Dorsolateral prefrontal cortex (tissue), 122 donors: ENCODE measurements at places on chromosomes 3 and 15.

DNA sequence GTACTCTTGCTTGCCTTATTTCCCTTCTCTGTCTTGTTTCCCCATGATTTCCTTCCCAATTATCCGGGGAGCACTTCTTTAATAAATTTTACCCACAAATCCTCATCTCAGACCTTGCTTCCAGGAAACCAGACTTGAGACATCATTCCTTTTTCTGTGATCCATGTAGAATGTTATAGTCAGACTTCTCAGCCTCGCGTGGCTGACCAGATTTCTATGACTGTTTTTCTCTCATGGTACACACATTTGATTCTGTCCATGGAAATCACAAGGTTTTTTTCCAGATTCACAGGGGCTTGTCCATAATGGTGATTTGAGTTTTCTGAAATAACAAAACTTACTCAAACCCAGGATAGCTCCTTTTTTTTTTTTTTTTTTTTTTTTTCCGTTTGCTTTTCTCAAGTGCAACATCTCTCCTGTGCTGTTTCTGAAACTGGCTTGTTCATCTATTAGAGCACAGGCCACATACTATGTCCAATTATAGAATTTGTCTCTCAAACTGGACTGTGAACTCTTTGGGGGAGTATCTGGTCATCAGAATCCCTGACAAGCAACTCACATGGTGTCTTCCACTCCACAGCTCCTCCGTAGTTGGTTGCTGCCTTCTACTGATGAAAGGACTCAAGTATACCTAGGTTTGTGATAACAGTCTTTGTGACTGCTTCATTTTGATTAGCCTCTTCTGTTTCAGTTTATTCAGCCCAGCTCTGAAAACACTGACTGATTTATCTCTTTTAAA, 50.8 kb downstream of the RBMS3 start:
- no peak for DNase-seq

- DNase-seq, result no peak
Measured at GRCh38 chr3:9024341-9024740, 61.1 kb upstream of the RAD18 start.

DNA sequence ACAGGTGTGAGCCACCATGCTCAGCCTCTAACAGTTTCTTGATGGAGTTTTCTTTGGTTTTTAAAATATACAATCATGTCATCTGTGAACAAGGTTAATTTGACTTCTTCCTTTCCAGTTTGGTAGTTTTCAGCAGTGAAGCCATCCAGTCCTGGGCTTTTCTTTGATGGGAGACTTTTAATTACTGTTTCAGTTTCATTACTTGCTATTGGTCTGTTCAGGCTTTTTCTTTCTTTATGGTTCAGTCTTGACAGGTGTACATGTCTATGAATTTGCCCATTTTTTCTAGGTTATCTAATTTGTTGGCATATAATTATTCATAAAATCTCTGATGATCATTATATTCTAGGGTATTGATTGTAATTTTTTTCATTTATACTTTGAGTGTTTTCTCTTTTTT, 36.8 kb downstream of the PFN2 start:
- DNase-seq, result no peak

DNA sequence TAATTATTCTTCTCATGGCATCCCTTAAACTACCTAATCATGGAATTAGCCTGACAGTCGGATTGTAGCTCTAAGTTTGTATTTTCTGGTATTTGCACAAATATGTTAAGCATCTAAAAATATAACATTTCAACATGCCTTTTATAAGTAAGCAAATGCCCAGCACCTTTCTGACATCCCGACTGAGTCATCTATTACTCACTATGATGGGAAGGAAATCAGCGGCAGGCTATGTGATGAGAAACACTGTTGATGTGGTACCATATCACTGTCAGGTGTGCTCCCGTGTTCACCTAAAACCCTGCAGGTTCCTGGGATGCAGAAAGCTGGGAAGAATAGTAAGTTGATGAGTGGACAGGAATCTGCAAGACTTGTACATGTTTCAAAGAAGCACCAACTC, 367.8 kb upstream of the IL12A start:
- DNase-seq, result no peak

- DNase-seq, result no peak
Measured at GRCh38 chr15:50108461-50108860, 10.6 kb downstream of the ATP8B4 start.

DNA sequence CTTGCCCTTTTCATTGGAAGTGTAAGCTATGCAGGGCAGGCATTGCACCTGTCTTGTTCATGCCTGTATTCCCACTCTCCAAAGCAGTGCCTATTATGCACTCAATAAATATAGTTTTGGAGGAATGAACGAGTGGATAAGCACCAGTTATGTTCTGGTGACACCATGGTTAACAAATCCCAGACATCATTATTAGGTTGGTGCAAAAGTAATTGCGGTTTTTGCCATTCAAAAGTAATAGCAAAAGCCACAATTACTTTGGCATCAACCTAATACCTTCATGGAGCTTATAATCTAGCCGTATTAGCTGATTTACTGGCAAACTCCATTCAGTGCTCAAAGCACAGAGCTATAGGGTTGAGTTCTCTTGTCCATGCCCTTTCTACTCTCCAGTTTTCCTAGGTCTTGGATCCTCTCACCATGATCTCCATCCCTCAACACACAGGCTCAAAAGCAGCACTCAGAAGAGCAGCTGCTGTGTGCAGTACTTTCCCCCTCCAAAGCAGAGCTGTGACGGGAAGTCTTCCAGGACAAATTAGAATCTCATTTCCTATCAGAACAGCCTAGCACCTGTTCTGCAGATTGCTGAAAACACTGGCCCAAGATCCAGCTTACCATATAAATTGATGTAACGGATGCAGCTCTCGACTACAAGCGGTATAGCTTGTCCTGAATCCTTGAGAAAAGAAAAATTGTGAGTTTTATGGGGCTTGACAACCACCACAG, 63.2 kb upstream of the RAD18 start:
- DNase-seq, result no peak

GRCh38 chr3:42442640-42443039, 32.2 kb upstream of the LYZL4 start:
- DNase-seq, result no peak

GRCh38 chr3:140189976-140190375, 255.0 kb downstream of the CLSTN2 start:
- DNase-seq, result no peak

DNA sequence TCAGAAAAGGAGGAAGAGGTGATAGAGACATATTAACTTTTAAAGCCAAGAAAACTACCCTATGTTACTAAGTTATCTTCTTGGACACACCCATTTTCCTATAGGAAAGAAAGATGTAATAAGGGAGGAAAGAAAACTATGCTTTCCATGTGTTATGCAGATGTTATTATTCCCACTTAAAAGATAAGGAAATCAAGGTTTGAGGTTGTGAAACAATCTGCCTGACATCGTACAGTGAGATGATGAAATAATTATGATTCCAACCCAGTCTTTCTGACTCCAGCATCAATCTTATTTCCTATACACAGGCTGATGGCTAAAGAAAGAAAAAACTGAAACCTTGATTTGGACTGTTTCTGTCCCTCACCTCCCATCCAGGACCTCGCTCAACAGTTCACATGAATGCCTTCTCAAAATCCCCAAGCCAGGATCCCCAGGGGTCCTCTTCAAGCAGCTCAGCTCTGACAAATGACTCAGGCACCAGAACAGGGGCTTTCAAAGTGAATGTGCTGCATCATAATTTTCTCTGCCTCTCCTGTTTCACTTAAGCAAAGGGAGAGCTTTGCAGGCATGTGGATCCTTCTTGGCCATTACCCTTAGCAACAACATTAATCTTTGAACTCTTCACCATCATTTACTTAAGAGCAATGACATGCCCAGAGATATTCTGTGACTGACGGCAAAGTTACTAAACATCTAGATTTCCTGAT, 12.4 kb upstream of the EID1 start:
- no peak for DNase-seq

- no peak for DNase-seq
Measured at GRCh38 chr3:102183186-102183585, 251.6 kb upstream of the ZPLD1 start.

GRCh38 chr3:185744997-185745843, 79.6 kb downstream of the IGF2BP2 start:
- no peak for DNase-seq

DNA sequence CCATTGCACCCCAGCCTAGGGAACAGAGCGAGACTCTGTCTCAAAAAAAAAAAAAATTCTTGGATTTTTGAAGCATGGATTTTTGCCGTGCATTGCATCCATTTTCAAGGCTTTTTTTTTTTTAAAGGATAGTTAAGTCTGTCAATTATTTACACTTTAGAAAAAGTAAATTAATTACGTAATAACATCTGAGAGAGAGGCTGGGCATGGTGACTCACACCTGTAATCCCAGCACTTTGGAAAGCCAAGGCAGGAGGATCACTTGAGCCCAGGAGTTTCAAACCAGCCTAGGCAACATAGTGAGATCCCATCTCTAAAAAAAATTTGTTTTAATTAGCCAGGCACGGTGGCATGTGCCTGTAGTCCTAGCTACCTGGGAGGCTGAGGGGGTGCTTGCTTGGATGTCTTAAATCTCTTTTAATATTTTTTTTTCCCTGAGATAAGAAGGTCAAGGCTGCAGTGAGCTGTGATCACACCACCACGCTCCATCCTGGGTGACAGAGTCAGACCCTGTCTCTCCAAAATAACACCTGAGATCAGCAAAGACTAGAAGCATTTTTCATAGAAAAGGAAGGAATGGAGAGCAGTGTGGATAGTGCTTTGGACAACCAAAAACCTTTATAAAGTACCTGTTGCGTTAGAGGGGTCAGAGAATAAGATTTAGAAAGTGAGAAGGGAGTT, 6.8 kb upstream of the SENP7 start:
- DNase-seq, result no peak

DNA sequence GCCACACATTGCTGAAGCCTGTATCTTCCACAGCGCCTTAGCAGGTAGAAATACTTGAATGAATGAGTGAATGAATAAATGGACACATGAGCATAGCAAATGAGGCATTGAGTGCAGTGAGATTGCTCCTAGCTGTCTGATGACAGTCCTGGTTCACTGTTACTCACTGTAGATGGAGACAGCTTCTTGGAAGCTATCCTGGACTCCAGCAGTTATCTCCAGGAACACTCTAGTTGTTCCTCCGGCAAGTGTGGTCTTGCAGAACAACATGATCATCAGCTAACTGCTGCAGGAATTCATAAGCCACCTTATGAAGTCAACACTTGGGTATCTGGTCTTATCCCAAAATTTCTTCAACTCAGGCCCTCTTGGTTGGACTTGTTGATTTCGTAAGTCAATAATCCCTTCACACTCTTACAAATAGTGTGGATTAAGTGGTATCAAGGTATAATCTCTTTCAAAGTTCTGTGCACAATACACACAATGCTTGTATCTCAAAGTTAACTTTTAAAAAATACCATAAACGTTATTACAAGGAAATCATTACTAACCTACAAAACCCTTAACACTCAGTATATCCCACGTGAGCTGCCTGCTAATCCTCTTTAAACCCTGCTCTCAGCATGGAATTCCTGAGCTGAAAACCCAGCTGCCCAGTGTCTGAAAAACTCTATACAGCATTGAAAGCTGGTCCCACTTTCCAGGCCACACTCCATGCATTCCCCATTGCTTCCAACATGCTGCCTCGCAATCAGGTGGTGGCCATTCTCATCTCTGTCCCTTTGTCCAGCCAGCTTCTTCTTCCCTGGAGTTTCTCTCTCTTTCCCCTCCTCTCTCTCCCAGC, 14.4 kb upstream of the ZBTB38 start:
- DNase-seq, result no peak

- no peak for DNase-seq
Measured at GRCh38 chr3:57617739-57618138, 20.6 kb upstream of the ARF4 start.

- no peak for DNase-seq
Measured at GRCh38 chr15:38795471-38796245, 231.0 kb upstream of the RASGRP1 start.

- no peak for DNase-seq
Measured at GRCh38 chr15:25093455-25094029, 138.8 kb downstream of the SNRPN start.

DNA sequence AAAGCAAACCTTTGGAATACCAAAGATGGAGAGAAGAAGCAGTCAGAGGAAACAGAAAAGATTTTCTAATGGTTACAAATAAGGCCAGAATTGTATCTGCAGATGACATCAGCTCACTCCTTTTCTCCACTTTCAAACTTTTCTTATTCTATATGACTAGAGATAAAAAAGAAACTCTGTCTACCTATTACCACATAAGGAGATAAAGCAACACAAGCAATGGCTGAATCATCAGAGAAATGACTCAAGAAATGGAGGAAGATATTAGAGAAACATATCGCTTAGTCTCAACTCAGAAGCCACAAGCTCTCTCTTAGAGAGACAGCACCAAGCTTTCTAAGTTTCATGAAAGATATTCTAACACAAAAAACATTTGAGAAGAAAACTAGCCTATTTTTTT, 784.0 kb downstream of the ZPLD1 start:
- no peak for DNase-seq
